ENCODE measurements at places on chromosomes 5 and 9. TPM values are rescaled to one million over a fixed set of nuclear protein-coding genes. Genes with fewer than 3 reads are reported as not detected.

DNA sequence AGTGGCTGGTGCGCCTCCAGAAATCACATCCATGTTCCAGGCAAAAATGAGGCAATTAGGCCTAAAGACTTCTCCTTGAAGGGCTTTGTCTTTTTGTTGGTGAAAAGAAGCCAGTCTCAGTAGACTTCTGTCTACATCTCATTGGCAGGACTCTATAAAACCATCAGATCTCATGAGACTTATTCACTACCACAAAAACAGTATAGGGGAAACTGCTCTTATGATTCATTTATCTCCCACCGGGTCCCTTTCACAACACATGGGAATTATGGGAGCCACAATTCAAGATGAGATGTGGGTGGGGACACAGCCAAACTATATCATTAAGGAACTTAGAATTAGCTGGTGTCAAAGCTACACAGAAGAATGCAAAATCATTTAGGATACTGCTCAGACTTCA lies 77.7 kb upstream of the SNX2 start:
- H3K36me3 ChIP-seq: no peaks in the 10 kb centered on the region
- no peak overlapping the region for H3K4me3 ChIP-seq
- no peak overlapping the region for H3K27ac ChIP-seq
- no peak for DNase-seq
- H3K27me3 ChIP-seq: peaks cover 2% of the 10 kb centered on the region

DNA sequence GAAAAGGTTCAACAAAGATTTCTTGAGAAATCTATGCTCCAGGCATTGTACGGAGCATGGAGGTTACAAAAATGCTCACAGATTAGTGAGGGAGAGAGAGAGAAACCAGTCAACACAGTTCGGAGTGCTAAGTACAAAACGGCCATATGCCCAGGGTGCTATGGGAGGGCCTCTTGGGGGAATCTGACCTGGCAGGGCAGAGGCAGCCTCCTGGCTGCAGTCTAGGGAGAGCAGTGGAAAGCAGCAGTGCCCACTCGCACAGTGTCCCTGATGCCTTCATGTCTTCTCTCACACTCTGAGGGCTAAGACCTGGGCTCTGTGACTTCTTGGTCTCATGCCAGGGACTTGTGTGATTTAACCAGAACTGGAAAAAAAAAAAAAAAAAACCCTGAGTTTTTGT lies 29.8 kb upstream of the SMC5 start:
- DNase-seq: no peak
- H3K4me1 ChIP-seq: no peaks in the 10 kb centered on the region
- no peaks in the 10 kb centered on the region for H3K36me3 ChIP-seq
- no peak overlapping the region for H3K27ac ChIP-seq
- H3K27me3 ChIP-seq: no peaks in the 10 kb centered on the region

GRCh38 chr9:132644251-132644650 lies 25.5 kb downstream of the DDX31 start:
- H3K36me3 ChIP-seq: peaks cover 34% of the 10 kb centered on the region
- no peaks in the 10 kb centered on the region for H3K4me1 ChIP-seq
- no peaks in the 10 kb centered on the region for H3K27me3 ChIP-seq
- no peak overlapping the region for H3K27ac ChIP-seq
- DNase-seq: no peak

GRCh38 chr5:33684496-33685159 lies 207.2 kb downstream of the ADAMTS12 start:
- H3K4me1 ChIP-seq: no peaks in the 10 kb centered on the region
- H3K27ac ChIP-seq: no peak overlapping the region
- no peak overlapping the region for H3K4me3 ChIP-seq
- H3K27me3 ChIP-seq: no peaks in the 10 kb centered on the region
- no peaks in the 10 kb centered on the region for H3K36me3 ChIP-seq

DNA sequence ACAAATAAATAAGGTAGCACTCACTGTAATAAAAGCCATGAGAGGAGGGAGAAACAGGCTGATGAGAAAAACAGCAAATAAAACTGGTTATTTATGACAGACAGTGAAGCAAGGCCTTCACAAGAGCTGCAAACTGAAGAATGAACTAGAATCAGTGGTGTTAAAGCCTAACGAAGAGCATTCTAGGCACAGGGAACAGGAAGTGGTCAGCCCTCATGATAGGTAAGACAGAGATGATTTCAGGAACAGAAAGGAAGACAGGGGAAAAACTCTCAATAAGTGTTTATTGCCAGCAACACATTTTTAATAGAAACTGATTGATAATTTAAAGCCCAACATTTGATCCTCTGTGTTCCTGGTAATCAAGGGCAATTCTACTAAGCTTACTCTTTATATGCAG lies 124.5 kb downstream of the EDIL3 start:
- no peak overlapping the region for H3K27ac ChIP-seq
- no peaks in the 10 kb centered on the region for H3K27me3 ChIP-seq
- no peaks in the 10 kb centered on the region for H3K36me3 ChIP-seq
- H3K4me3 ChIP-seq: no peak overlapping the region
- no peak for DNase-seq

GRCh38 chr5:33641744-33642505 lies 201.2 kb downstream of the TARS1 start:
- H3K27ac ChIP-seq: no peak overlapping the region
- H3K4me1 ChIP-seq: no peaks in the 10 kb centered on the region
- DNase-seq: no peak

GRCh38 chr5:52875827-52876226 lies 88.1 kb downstream of the ITGA1 start:
- H3K4me1 ChIP-seq: no peaks in the 10 kb centered on the region
- H3K36me3 ChIP-seq: peaks cover 6% of the 10 kb centered on the region
- no peaks in the 10 kb centered on the region for H3K27me3 ChIP-seq

DNA sequence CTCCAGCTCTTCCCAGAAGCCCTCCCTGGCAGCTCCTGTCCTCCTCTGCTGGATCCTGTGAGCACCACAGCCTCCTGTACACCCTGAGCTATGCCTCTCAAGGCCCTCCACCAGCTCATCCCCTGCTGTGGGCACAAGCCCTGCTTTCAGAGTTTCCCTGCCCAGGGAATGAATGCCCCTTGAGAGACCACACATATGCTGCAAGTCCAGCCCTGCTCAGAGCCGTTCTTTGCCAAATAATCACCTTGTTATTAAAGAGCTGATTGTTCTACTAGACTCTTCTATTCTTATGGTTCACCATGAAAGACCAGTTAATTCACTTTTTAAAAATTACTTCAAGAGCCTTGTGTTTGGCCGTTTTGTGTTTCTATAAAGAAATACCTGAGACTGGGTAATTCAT lies 121.5 kb downstream of the MVB12B start:
- no peak overlapping the region for H3K27ac ChIP-seq
- H3K36me3 ChIP-seq: peaks cover 12% of the 10 kb centered on the region
- H3K27me3 ChIP-seq: no peaks in the 10 kb centered on the region
- no peak overlapping the region for H3K4me3 ChIP-seq

DNA sequence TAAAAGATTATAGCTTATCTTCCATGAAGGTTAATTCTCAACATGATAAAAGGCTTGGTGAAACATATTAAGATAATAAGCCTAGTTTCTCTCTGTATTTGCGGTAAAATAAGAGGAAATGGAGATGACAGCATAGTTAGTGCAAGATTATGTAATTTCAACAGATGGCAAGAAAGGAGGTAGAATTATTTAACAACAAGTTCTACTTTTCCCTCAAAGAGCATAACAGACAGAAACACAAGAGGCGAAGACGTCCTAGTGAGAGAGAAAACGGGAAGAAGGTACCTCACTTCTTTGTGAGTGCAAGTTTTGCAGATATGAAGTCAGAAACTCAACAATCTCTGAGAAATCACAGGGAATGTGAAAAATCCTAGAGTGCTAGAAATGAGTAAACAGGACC lies 144.8 kb upstream of the ADCY2 start:
- no peaks in the 10 kb centered on the region for H3K4me1 ChIP-seq
- no peak overlapping the region for H3K27ac ChIP-seq
- no peak for DNase-seq
- peaks cover 3% of the 10 kb centered on the region for H3K27me3 ChIP-seq

GRCh38 chr5:131262953-131263541 lies 806 bp upstream of the CDC42SE2 start:
- peak overlapping the region; percentile 91 for H3K27ac ChIP-seq
- no peaks in the 10 kb centered on the region for H3K27me3 ChIP-seq
- peaks cover 45% of the 10 kb centered on the region for H3K4me1 ChIP-seq
- DNase-seq: no peak
- peaks cover 46% of the 10 kb centered on the region for H3K36me3 ChIP-seq

MARCHF6 gene
- 80.5 TPM for total RNA-seq

DNA sequence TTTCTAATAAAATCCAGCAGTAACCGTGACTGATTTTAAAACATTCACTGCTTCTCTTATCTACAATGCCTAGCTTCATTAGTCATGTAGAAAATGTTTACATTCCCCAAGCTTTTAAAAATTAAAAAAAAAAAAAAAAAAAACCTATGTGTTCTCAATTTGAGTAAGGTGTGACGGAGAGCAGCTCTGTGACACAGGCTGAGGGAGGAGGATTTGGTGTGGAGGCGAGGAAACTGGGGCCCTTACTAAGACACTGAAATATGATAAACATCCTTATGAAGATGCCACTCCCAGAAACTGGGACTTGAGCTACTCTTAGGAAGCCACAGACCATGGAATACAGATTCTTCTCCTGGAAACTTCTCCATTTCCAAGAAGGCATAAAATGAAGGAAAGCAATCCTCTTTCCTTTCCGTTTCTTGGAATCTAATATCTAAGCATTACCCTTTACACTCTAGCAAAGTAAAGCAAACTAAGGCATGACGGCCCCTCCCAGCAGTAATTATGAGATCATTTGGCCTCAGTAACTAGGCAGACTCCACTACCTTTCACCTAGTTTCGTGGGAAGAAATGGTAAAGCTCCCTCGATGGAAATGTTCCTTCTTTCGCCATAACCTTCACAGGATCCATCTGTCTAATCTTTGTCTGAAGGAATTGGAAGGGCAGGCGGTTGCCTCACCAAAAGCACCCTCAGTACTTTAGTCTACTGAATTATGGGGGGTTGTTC lies 23.5 kb downstream of the GRAMD2B start:
- DNase-seq: peak; percentile 36
- H3K27me3 ChIP-seq: no peaks in the 10 kb centered on the region
- peaks cover 71% of the 10 kb centered on the region for H3K4me1 ChIP-seq
- peak overlapping the region; percentile 16 for H3K27ac ChIP-seq
- H3K4me3 ChIP-seq: no peak overlapping the region

GRCh38 chr5:118520771-118521415 lies 467.5 kb downstream of the DTWD2 start:
- no peak for DNase-seq
- no peaks in the 10 kb centered on the region for H3K4me1 ChIP-seq
- H3K36me3 ChIP-seq: no peaks in the 10 kb centered on the region
- no peaks in the 10 kb centered on the region for H3K27me3 ChIP-seq
- no peak overlapping the region for H3K27ac ChIP-seq

DNA sequence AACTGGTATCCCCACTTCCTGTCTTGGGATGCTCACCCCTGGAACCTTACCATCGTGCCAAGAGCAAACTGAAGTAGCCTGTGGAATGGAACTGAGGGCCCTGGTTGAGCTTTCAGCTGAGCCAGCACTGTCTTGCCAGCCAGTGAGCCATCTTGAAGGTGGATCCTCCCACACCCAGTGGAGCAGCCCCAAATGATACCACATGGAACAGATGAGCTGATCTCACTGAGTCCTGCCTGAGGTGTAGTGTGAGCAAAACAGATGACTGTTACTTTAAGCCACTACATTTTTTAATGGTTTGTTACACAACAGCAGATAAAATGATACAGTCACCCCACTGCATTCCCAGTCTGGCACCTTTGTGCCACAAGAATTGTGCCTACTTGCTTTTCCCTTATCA lies 2.2 kb upstream of the PCYOX1L start:
- peak overlapping the region; percentile 20 for H3K27ac ChIP-seq
- H3K36me3 ChIP-seq: peaks cover 73% of the 10 kb centered on the region
- H3K4me1 ChIP-seq: peaks cover 82% of the 10 kb centered on the region
- no peaks in the 10 kb centered on the region for H3K27me3 ChIP-seq
- H3K4me3 ChIP-seq: no peak overlapping the region
- no peak for DNase-seq

KCNMB1 gene
- not detected for total RNA-seq

GRCh38 chr5:133469252-133469651 lies 143.1 kb downstream of the FSTL4 start:
- no peaks in the 10 kb centered on the region for H3K36me3 ChIP-seq
- DNase-seq: no peak
- H3K27ac ChIP-seq: no peak overlapping the region
- peaks cover 8% of the 10 kb centered on the region for H3K4me1 ChIP-seq
- peaks cover 19% of the 10 kb centered on the region for H3K27me3 ChIP-seq

DNA sequence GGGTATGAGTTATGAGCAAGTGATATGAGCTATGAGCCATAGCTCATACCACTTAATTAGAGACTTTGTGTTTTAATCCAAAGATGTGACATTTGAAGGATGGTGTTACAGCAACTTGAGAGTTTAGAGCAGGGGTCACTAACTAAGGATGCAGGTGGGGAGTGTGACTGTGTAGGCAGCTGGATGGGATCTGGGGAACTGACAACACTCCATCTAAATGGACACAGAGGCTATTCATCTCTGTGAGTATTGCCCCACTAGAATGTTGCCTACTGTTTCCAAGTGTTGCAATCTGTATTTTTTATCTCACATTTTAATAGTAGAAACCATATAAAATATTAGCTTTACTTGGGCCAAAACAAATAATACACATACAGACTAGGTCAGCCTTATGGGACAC lies 488.1 kb upstream of the DAB2 start:
- H3K36me3 ChIP-seq: no peaks in the 10 kb centered on the region
- no peak for DNase-seq
- peaks cover 4% of the 10 kb centered on the region for H3K27me3 ChIP-seq
- H3K27ac ChIP-seq: no peak overlapping the region
- no peak overlapping the region for H3K4me3 ChIP-seq

PTGES gene
- total RNA-seq: not detected

DNA sequence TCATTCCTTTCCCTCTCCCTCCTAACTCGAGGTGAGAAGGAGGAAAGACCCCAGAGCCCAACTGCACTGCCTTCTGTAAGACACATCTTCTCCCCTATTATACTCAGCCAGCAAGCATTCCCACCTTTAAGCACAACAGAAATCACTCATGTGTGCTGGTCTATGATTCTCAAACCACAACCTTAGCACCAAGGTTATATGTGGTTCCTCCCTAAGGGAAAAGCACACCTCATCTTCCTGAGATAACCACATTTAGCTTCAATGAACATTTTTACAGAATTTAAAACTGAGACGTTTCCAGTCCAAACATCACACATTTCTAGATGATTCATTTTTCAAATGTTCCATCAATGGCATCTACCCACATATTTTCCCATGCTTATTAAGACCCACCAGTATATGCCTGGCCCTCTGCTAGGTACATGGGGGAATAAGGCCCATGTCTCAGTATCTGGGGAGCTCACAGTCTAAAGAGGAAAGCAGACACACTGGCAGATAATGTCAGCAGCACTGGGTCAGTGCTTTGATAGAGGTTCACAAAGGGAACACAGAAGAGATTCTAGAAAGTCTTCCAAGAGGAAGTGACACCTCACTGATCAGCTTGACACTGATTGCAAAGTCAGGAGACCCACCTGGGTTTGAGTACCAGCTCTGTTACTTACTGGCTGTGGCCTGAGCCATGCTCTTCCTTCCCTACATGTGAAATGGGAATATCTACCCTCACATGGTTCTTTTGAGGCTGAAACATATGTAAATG lies 245.4 kb downstream of the DENND1A start:
- H3K4me3 ChIP-seq: no peak overlapping the region
- no peaks in the 10 kb centered on the region for H3K36me3 ChIP-seq
- peaks cover 21% of the 10 kb centered on the region for H3K4me1 ChIP-seq
- H3K27me3 ChIP-seq: no peaks in the 10 kb centered on the region
- no peak for DNase-seq

IL33 gene
- total RNA-seq: not detected

GRCh38 chr5:145887976-145888574 lies 15.3 kb upstream of the GRXCR2 start:
- H3K27ac ChIP-seq: no peak overlapping the region
- no peak for DNase-seq
- H3K4me1 ChIP-seq: no peaks in the 10 kb centered on the region
- no peaks in the 10 kb centered on the region for H3K36me3 ChIP-seq
- no peak overlapping the region for H3K4me3 ChIP-seq
- H3K27me3 ChIP-seq: no peaks in the 10 kb centered on the region

ARSI gene
- not detected for total RNA-seq

All from activated CD8-positive, alpha-beta T cell treated with anti-CD3 and anti-CD28 coated beads, Interleukin-2, amount 10 ng/mL, durations not matched to agents 7 days and 5 days (primary cell).